Right atrium auricular region (tissue), 2 donors: ENCODE measurements at places on chromosomes 7 and 10. TPM values are rescaled to one million over a fixed set of nuclear protein-coding genes. Genes with fewer than 3 reads are reported as not detected.
A peak's percentile ranks its signal among the peaks of the same experiment; 100 is the strongest.

The DAGLB gene
- total RNA-seq, result 9.4 TPM

The ANKRD1 gene
- 8,672 TPM for total RNA-seq

The DNAJC12 gene
- total RNA-seq, result 2.6 TPM

DNA sequence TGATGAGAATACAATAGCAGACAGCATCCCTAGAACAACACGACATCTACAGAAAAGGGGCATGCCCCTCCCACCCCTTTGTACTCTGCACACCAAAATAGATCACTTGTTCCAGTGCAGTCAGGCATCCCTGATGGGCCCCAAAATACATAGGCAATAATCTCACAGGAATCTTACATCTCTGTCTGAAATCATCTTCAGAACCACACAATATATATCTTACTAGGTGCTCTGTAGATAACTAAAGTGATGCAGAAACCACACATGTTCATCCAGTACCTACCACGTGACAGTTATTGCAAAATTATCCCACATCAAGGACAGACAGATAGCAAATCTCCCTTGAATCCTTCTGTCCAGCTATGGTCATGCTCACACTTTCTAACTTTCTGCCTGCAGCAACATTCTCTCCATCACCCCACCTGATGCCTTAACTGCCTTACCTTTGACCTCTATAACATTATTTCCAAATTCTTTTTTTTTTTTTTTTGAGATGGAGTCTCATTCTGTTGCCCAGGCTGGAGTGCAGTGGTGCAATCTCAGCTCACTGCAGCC is 30.7 kb downstream of the ST8SIA6 start:
- H3K27ac ChIP-seq, result no peak overlapping the region
- no peak for DNase-seq
- no peaks in the 10 kb centered on the region for H3K36me3 ChIP-seq
- no peaks in the 10 kb centered on the region for H3K27me3 ChIP-seq
- no peak overlapping the region for H3K4me3 ChIP-seq

DNA sequence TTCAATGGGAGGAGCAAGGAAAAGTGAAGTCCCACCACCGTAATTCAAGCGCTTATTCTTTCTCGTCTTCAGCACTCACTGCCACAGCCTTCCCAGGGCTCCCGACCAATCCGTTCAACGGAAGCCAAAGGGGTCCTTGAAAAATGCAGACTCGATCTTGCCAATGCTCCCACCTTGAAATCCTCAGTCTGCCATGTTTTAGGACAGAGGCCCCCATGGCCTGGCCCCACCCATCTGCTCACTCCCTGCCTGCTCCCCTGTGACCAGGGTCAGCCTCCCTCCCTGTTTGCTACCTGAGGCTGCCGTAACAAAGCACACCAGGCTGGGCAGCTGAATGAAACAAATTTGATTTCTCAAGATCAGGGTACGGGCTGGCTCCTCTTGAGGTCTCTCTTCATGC is 3.0 kb upstream of the DNAAF5 start:
- H3K27me3 ChIP-seq, result no peaks in the 10 kb centered on the region
- no peak overlapping the region for H3K4me3 ChIP-seq
- no peak overlapping the region for H3K27ac ChIP-seq
- H3K36me3 ChIP-seq, result no peaks in the 10 kb centered on the region
- DNase-seq, result no peak

The TRIM24 gene
- 14.2 TPM for total RNA-seq

- DNase-seq, result no peak
- no peaks in the 10 kb centered on the region for H3K36me3 ChIP-seq
- peaks cover 9% of the 10 kb centered on the region for H3K4me1 ChIP-seq
- H3K27ac ChIP-seq, result no peak overlapping the region
- no peak overlapping the region for H3K4me3 ChIP-seq
These were observed 24.5 kb upstream of the MSRB2 start for GRCh38 chr10:23070913-23071218.

The CCNY gene
- 58.1 TPM for total RNA-seq

The MYL10 gene
- total RNA-seq, result not detected

DNA sequence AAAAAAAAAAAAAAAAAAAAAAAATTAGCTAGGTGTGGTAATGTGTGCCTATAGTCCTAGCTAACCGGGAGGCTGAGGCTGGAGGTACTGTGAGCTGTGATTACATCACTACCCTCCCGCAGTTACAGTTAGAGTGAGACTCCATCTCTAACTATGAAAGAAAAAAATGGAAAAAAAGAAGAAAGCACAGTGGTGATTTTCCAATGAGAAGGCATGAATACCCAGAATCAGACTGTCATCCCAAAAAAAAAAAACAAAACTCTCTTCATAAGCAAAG is 269.9 kb upstream of the MKLN1 start:
- H3K36me3 ChIP-seq, result no peaks in the 10 kb centered on the region
- peaks cover 58% of the 10 kb centered on the region for H3K4me1 ChIP-seq
- H3K27ac ChIP-seq, result peak overlapping the region; percentile 22
- DNase-seq, result no peak

DNA sequence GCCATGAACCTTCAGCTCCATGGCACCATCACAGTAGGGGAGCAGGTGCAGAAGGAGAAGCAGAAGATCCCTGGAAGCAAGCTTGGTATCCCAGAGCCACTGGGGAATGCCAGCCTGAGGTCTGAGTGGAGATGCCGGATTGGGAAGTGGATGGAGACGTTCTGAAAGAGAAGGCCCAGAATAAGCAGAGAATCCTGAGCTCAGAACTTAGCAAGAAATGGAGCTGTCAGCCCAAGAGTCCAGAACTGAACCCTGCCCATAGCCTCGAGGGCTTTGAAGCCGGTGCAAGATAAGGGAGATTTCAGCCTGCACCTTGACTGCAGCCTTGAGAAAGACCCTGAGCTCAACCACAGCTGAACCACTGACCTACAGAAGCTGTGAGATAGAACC is 13.9 kb upstream of the GDF10 start:
- H3K4me3 ChIP-seq, result no peak overlapping the region
- H3K36me3 ChIP-seq, result no peaks in the 10 kb centered on the region
- peak; percentile 23 for DNase-seq
- no peaks in the 10 kb centered on the region for H3K27me3 ChIP-seq
- no peaks in the 10 kb centered on the region for H3K4me1 ChIP-seq
- H3K27ac ChIP-seq, result no peak overlapping the region

DNA sequence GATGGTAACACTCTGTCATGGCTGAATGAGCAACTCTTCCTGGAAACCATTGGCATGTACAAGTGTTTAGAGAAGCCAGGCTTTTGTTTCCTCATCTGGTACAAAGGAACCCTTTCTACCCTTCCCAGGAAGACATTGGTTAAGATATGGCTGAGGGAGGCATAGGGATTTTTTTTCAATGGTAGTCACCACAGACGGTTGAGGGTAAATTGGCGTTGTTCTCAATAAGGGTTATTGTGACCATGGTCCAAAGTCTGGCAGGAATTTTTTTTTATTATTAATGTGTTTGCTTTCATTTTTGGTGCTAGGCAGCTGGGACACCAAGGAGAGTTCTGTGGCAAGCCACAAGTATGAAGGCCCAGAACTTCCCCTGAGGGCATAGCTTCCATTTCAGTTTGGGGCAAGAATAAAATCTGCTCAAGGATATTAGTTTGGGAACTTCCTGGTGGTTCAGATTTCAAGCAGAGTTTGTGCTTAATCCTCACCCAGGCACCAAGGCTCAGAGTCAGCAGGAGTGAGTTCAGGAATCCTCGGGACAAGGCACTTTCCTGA is at the start of gene PLEKHS1:
Gene PLEKHS1, plus strand, starts transcription at position 502 of the 552 bp plus-strand sequence. CDS start 3,596 bp downstream, outside the sequence.
- no peaks in the 10 kb centered on the region for H3K27me3 ChIP-seq
- H3K36me3 ChIP-seq, result no peaks in the 10 kb centered on the region
- no peak within 1 kb of the TSS for H3K4me3 ChIP-seq
- H3K27ac ChIP-seq, result no peak within 1 kb of the TSS
